ENCODE measurements at places on chromosomes 4 and X. TPM values are rescaled to one million over a fixed set of nuclear protein-coding genes. Genes with fewer than 3 reads are reported as not detected.

The USP17L21 gene
- not detected for polyA plus RNA-seq

The TEC gene
- 2.0 TPM for polyA plus RNA-seq

The ATOH1 gene
- polyA plus RNA-seq = not detected

The ANKRD50 gene
- 6.5 TPM for polyA plus RNA-seq

The FRYL gene
- polyA plus RNA-seq = 14.3 TPM

The SLITRK4 gene
- 0.12 TPM for polyA plus RNA-seq

The RPS6KA6 gene
- polyA plus RNA-seq = 0.61 TPM

The CDS1 gene
- polyA plus RNA-seq = 10.7 TPM

The PFKFB1 gene
- polyA plus RNA-seq = 0.06 TPM

The PTTG2 gene
- polyA plus RNA-seq = 0.11 TPM

The SLC10A7 gene
- polyA plus RNA-seq = 7.7 TPM

The PNMA5 gene
- 0.04 TPM for polyA plus RNA-seq
